ENCODE measurements at places on chromosomes 5 and 9. TPM values are rescaled to one million over a fixed set of nuclear protein-coding genes. Genes with fewer than 3 reads are reported as not detected.

Gene RAB3C
- total RNA-seq = 4.2 TPM

Gene PCDHB3
- total RNA-seq = 0.23 TPM

Gene CCNG1
- 162 TPM for total RNA-seq

Gene CBY3
- total RNA-seq = 3.0 TPM

Gene CAMK2A
- total RNA-seq = not detected

Gene SLC23A1
- total RNA-seq = not detected

Gene GGTA1
- 7.4 TPM for total RNA-seq

Gene ADAMTS13
- 3.6 TPM for total RNA-seq

Gene ITK
- total RNA-seq = not detected

Gene PCDHGA6
- total RNA-seq = 6.6 TPM

Gene ROPN1L
- total RNA-seq = 4.2 TPM

Gene BARX1
- total RNA-seq = not detected

Gene MAMDC2
- total RNA-seq = 16.0 TPM
